ENCODE measurements at places on chromosomes 4 and X. TPM values are rescaled to one million over a fixed set of nuclear protein-coding genes. Genes with fewer than 3 reads are reported as not detected.

DNA sequence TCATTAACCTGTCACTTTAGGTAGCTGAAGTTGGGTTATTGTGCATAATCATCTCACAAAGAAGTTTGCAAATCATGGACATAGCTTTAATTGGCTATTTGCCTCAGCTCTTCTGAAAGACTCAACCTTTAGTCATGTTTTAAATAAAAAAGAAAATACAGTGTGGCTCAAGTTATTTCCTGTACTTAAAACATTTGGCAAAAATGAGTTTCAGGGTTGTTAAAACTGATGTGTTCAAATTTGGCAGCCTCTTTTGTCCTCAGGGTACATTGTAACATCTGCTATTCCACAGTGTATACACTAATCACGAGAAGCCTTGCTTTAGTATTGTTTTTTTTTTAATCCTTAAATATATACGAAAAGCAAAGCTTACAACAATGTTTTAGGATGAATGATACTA lies 31.5 kb upstream of the HPGD start:
- DNase-seq: no peak
- H3K27ac ChIP-seq: no peak overlapping the region
- no peaks in the 10 kb centered on the region for H3K36me3 ChIP-seq
- no peaks in the 10 kb centered on the region for H3K27me3 ChIP-seq
- no peak overlapping the region for H3K4me3 ChIP-seq
- no peaks in the 10 kb centered on the region for H3K4me1 ChIP-seq

DNA sequence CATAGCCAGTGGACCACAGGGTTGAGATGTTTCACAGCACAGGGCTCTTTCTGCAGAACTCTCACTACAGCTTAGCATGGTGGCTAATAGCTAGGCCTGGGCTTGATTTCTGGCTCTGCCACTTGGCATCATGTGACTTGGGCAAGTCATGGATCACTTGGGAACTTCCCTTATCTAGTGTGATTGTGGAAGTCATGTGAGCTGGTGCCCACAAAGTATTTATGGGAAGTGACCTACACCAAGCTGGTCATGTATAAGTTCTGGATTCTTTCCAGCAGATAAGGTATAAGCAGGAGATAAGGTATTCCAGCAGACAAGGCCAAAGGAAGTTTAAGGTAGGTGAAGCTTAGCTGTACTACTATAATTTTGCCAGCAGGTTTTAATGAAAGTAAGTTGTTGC lies 61.0 kb downstream of the REELD1 start:
- no peak for DNase-seq
- no peaks in the 10 kb centered on the region for H3K4me1 ChIP-seq
- H3K27me3 ChIP-seq: no peaks in the 10 kb centered on the region

DNA sequence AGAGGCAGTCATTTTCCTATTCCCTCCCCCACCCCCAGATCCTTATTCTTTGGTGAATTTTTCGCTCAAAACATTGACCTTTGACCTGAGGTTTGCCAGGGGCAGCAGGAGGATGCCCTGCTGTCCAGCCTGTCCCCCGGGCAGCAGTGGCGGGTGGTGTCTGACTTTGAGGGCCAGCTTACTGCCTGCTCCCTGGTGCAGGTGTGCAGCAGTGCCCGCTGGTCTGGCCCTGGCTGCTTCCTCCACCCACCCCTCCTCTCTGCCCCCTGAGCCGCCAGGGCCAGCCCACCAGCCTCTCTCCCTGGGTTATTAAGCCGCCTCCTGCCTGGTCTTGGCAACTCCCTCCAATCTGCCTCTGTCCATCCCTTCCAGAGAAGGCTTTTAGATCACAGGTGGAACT lies 40.8 kb upstream of the GRPEL1 start:
- H3K4me1 ChIP-seq: peaks cover 3% of the 10 kb centered on the region
- no peaks in the 10 kb centered on the region for H3K27me3 ChIP-seq
- no peak for DNase-seq
- H3K36me3 ChIP-seq: no peaks in the 10 kb centered on the region

- H3K4me1 ChIP-seq: peaks cover 21% of the 10 kb centered on the region
- no peak overlapping the region for H3K4me3 ChIP-seq
- no peak overlapping the region for H3K27ac ChIP-seq
- no peaks in the 10 kb centered on the region for H3K36me3 ChIP-seq
- H3K27me3 ChIP-seq: no peaks in the 10 kb centered on the region
Measured at GRCh38 chr4:152618971-152619370, 60.8 kb downstream of the TMEM154 start.

GRCh38 chr4:102533348-102533747 lies 32.2 kb downstream of the NFKB1 start:
- DNase-seq: no peak
- no peaks in the 10 kb centered on the region for H3K27me3 ChIP-seq
- H3K4me3 ChIP-seq: no peak overlapping the region
- H3K36me3 ChIP-seq: no peaks in the 10 kb centered on the region
- no peak overlapping the region for H3K27ac ChIP-seq
- H3K4me1 ChIP-seq: no peaks in the 10 kb centered on the region

DNA sequence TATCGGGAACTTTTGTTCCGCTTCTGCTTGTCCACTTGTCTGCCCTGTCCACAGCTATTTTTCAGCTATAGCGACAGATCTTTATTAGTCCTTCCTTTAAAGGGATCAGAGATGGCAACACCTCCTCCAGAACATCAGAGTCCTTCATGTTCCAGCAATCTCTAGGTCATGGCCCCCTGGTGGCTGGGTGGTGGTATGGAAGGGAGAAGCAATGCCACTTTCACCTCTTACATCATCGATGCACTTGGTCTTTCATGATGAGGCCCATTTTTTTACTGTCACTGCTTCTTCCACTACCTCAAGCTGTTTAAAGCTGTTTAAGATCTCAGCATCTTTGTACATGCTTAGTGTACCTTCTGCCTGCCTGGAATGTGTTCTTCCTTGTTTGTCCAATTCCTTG lies 106.7 kb downstream of the ARHGAP6 start:
- no peaks in the 10 kb centered on the region for H3K4me1 ChIP-seq
- H3K36me3 ChIP-seq: no peaks in the 10 kb centered on the region
- no peaks in the 10 kb centered on the region for H3K27me3 ChIP-seq
- H3K27ac ChIP-seq: no peak overlapping the region
- no peak for DNase-seq

- H3K4me3 ChIP-seq: no peak overlapping the region
- no peak for DNase-seq
- H3K27ac ChIP-seq: no peak overlapping the region
Measured at GRCh38 chr4:170526471-170526870, 436.7 kb upstream of the AADAT start.

DNA sequence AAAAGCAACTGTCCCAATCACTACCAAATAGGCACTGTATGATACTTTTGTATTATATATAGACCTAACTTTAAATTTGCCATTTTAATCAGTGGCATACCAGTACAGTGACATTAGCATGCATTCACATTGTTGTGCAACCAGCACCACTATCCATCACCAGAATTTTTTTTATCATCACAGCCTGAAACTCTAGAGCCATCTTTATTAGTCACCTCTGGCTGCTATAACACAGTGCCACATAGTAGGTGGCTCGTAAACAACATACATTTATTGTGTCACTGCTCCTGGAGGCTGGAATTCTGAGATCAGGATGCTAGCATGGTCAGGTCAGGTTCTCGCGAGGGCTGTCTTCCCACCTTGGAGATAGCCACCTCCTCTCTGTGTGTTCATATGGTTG lies 188.4 kb upstream of the GALNT7 start:
- peaks cover under 1% of the 10 kb centered on the region for H3K4me1 ChIP-seq
- no peak overlapping the region for H3K27ac ChIP-seq
- no peak for DNase-seq
- peaks cover 4% of the 10 kb centered on the region for H3K27me3 ChIP-seq
- H3K36me3 ChIP-seq: no peaks in the 10 kb centered on the region
- H3K4me3 ChIP-seq: no peak overlapping the region

DNA sequence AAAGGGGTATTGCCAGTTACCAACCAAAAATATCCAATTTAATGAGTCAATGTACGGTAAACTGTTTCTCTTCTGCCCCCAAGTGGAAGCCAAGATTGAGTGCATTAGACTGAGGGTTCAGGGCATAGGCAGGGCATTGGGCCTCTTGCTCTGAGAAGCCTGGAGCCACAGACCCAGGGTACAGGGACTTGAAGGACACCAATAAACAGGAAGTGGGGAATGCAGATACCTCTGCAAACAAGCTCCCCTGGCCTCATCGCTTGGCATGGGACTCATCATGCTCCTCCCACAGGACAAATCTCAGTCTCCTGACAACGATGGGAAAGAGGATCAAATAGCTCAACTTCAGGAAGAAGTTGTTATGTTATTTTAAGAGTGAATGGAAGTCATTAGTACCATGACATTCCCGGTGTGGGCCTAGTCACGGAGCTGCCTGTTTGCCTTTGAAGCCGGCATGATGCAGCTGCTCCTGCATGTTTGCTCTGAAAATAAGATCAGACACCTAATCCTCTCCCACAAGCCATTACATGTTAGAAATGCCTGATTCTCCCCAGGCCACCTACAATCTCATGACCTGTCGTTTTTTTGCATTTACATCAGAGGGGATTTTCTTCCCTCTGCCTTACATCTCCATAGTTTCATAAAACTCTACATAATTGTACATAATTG lies 224.2 kb downstream of the RCHY1 start:
- DNase-seq: no peak
- no peaks in the 10 kb centered on the region for H3K4me1 ChIP-seq
- peak overlapping the region; percentile 38 for H3K27ac ChIP-seq

DNA sequence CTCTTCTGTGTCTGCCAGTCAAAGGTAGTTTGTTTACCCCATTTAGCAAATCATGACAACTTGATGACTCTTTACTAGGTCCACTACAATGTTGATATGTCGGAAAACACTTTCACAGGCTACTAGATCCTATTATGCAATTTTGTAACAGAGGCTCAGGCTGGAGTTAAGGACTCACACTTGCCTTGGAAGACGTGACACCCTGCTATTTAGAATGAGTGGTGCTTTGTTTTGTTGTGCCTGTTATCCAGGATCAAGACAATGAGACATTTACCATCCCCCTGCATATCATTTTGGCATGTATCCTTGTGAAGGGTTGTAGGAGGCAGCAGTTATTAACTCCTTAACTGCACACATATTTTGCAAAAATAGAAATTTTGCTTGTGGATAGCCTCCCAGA lies 263.7 kb downstream of the IL1RAPL1 start:
- no peak overlapping the region for H3K27ac ChIP-seq
- no peaks in the 10 kb centered on the region for H3K4me1 ChIP-seq
- no peaks in the 10 kb centered on the region for H3K36me3 ChIP-seq
- no peak overlapping the region for H3K4me3 ChIP-seq
- DNase-seq: no peak
- H3K27me3 ChIP-seq: no peaks in the 10 kb centered on the region

DNA sequence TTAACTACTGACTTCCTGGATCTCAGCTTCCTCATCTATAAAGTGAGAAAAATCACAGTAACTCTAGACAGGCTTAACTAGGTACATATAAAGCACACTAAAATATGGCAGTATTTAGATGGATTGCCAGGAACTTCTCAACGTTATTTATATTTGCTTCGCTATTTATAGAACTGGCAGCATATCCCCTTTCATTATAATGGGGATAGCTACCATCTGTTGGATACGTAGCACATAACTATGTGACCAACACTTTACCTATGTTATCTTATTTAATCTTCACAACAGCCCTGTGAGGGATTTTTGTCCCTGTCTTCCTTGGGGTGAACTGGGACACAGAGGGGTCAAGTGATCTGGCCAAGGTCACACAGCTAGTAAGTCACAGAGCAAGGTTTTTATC lies 64.6 kb downstream of the ENPEP start:
- no peak overlapping the region for H3K4me3 ChIP-seq
- no peak for DNase-seq

DNA sequence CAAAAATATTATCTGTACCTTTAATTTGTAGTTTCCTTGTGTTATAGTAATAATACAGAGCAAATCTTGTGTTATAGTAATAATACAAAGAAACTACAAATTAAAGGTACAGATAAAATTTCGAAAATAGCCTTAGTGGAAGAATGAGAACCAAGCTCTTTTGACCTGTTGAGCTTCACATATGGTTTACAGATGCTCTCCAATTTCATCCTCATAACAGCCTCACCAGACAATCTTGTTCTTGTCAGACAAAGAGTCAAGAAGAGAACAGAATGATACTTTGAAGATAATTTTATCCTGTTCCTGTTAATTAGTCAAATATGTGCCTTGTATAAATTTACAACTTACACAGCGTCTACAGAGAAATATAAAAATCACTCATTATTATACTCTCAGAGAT lies 12.8 kb downstream of the ATXN3L start:
- no peaks in the 10 kb centered on the region for H3K27me3 ChIP-seq
- H3K4me3 ChIP-seq: no peak overlapping the region
- H3K36me3 ChIP-seq: no peaks in the 10 kb centered on the region
- no peak for DNase-seq
- no peaks in the 10 kb centered on the region for H3K4me1 ChIP-seq

GRCh38 chrX:47707031-47707780 lies 48.2 kb upstream of the UXT start:
- H3K36me3 ChIP-seq: no peaks in the 10 kb centered on the region
- H3K4me3 ChIP-seq: no peak overlapping the region
- no peaks in the 10 kb centered on the region for H3K4me1 ChIP-seq
- no peaks in the 10 kb centered on the region for H3K27me3 ChIP-seq
- H3K27ac ChIP-seq: no peak overlapping the region

DNA sequence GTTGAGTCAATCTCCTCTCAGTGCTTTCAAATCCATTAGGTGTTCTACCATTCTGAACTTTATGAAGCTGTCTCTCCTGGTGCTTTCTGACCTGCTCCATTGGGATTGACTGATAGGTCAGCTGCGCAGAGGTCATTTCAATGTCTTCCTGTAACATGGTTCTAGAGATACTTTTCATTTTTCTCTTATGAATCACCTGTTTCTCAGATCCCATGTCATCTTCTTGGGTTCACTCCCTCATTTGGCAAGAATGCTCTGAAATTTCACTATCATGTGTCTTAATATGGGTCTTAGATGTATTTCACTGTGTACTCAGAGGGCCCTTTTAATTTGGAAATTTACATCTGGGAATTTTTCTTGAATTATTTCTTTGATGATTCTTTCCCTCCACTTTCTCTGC lies 13.8 kb upstream of the PGM2 start:
- H3K27me3 ChIP-seq: no peaks in the 10 kb centered on the region
- H3K4me1 ChIP-seq: no peaks in the 10 kb centered on the region
- no peak overlapping the region for H3K27ac ChIP-seq
- no peak overlapping the region for H3K4me3 ChIP-seq

DNA sequence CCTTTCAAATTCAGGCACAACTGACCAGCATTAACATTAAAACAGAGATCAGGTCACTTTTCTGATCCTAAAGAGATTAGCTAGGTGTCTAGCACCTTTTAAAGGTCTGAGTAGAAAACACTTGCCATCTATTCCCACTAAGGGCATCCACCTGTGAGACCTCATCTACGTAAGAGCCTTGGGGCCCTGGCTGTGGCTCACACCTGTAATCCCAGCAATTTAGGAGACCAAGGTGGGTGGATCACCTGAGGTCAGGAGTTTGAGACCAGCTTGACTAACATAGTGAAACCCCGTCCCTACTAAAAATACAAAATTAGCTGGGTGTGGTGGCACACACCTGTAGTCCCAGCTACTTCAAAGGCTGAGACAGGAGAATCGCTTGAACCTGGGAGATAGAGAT lies 11.8 kb downstream of the TBC1D9 start:
- no peaks in the 10 kb centered on the region for H3K27me3 ChIP-seq
- H3K4me3 ChIP-seq: no peak overlapping the region
- no peak overlapping the region for H3K27ac ChIP-seq
- no peak for DNase-seq

Gene RAB39B
- 0.18 TPM for total RNA-seq

Gene SLC2A9
- total RNA-seq: 8.6 TPM

Gene ARHGAP24
- total RNA-seq: 7.0 TPM

Gene NOA1
- 30.2 TPM for total RNA-seq

Gene LANCL3
- total RNA-seq: 3.4 TPM

Gene GLOD5
- not detected for total RNA-seq

Gene RTL9
- not detected for total RNA-seq

Gene ACSL4
- total RNA-seq: 48.1 TPM

Gene BEND2
- total RNA-seq: not detected

Gene LRAT
- 0.88 TPM for total RNA-seq

Gene ASB12
- not detected for total RNA-seq

Gene PPARGC1A
- 1.2 TPM for total RNA-seq

Gene CXCL6
- 9.4 TPM for total RNA-seq

Data from esophagus squamous epithelium (tissue), 5 donors.